ENCODE measurements at places on chromosomes 4 and X.

DNA sequence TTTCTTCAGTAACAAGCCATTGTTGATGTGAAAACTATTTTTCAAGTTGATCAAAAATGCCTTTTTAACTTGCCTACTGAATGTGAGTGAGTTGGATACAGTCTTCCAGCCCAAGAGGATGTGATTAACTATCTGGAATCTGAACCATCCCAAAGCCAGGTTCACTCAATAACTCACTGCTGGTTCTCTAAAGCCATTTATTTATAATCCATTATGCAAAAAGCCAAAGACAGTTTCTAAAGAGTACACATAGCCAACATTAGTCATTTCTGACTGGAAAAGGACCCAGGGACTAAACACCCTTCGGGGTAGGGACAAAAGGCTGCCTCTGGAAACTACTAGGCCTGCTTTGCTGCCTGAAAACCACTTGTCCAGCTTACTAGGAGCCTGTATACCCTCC, 109.6 kb downstream of the SHROOM4 start:
- no peak for DNase-seq

GRCh38 chr4:76665153-76665552, 230.1 kb downstream of the SHROOM3 start:
- DNase-seq = no peak

DNA sequence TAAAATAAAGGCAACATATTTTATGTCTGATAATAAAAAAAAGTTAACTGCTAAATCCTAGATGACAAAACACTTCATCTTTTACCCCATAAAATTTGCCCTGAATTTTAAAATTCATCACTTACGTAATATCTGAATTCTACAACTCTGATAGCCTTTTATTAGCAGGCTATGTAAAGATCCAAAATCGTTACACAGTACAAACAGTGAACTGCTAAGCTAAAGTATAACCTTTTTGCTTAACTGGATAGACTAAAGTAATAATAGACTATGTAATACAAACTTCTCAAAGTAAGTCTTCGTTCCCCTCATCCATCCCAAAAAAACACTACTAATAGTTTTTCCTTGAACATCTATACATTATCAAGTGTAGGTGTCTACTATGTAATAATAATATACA, 49.1 kb downstream of the SH3RF1 start:
- no peak for DNase-seq

DNA sequence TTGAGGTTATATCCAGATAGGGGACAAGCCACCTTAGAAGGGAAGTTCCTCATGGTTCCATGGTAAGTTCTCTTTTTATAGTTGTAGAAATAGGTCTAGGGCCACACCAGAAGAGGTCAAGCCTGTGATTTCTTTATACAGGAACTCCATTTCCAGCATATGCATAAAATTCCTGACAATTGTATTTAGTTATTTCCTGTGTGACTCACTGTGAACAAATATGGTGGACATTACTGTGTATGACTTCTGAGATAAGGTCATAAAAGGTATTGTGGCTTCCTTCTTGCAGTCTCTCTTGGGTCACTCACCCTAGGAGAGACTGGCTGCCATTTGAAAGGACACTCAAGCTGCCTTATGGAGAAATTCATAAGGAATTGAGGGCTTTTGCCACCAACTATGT, 2.2 kb upstream of the C4orf36 start:
- DNase-seq = no peak

DNA sequence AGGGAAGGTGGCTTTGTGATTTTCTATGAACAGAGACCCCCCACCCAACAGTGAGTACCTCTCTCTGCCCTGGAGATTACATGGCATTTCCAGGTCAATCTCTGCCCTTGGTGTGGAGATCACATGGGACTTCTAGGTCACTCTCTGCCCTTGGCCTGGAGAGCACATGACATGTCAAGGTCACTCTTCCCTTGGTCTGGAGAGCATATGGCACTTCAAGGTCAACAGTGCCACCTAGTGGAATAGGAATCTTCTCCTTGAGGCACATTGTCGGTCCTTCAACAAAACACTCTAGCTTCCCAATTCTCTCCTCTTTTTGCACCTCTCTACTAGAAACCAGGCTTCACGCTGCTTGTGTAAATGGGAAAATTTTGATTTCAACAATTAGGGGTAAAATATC, 66.2 kb upstream of the TACR3 start:
- peak; percentile 4 for DNase-seq

- no peak for DNase-seq
These were observed 673.6 kb upstream of the INTU start for GRCh38 chr4:126959056-126959745.

- DNase-seq = no peak
These were observed 554.8 kb upstream of the HTR2C start for GRCh38 chrX:114028907-114029662.

DNA sequence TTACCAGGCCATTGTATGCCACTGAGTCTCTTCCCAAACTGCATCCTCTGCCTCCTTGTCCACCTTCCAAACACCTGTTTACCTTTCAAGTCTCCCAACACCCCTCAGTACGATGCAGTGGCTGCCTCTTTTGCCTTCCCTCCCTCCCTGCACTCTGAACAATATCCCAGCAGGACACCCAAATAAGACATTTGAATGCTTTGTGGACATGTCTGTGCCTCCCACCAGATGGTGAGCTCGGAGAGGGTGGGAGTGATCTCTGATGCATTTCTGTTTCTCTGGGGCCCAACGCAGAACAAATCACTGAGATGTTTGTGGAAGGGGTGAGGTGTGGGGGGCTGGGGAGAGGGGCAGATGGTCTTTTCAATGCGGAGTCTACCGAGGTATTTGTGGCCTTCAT, 33.4 kb downstream of the PJA1 start:
- no peak for DNase-seq

- DNase-seq = no peak
These were observed 155.6 kb downstream of the CBR4 start for GRCh38 chr4:168854350-168854921.

GRCh38 chrX:133594156-133594555, 178.9 kb upstream of the GPC4 start:
- no peak for DNase-seq

DNA sequence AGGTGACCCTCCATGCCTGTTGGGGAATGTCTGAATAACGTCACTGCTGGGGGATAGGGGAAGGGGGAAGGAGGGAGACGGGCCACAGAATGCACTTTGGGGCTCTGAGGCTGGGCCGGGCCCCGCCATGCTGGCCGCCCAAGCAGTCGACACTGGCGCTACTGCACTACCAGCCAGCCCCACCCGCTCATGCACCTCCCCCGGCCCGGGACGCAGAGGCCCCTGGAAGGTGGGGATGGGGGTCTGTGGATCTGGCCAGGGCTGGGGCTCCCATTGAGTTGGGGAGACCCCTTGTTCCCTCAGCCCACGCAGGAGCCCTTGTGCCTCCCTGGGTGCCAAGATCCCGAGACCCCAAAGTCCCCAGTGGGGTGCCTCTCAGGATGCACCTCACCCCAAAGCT, 17.8 kb downstream of the FLNA start:
- DNase-seq = no peak

DNA sequence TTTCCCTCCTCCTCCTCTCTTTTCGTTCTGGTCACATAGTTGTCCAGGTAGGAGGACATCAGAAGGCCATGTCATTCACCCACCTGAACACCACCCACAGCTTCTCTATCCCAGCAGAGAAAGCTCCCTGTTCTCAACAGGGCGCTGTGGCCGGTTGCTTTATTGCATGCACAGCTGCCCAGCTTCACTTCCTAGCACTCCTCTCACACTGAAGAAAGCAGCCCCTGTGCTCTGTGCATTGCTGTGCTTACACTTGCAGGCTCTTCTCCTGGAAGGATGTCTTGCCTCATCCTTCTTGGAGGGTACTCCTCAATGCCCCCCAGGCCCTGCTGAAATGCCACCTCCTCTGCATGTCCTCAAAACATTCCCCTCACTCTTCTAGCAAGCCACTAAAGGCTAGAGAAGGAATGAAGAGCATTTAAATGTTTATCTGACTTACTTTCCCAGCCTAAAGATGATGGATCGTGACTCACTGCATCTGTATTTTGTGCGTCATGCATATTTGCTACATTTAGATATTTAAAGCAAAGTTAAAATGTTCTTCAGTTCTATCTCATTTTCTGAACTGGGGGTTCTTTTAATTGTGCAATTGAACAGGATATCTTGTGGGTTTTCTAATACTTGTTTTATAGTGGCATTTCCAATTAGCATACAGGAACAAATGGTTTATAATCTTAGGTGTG, 186.4 kb upstream of the PUDP start:
- no peak for DNase-seq

DNA sequence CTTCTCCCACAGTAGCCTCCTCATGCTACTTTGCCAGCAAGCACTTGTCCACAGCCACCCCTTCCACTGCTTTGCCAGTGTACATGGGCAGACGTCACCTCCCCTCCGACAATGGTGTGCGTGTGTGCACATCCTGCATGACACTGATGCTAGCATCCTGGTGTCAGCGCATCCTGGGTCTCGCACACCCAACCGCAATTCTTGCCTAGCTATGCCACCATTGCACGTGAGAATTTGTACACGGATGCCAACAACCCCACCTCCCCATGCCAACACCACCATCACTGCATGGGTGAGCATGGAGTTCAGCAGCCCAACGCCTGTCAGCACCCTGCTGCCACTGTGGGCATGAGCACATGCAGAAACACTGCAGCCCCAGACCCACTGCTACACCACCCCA, 550.0 kb downstream of the STPG2 start:
- DNase-seq = no peak

- DNase-seq = no peak
These were observed 103.6 kb downstream of the SORBS2 start for GRCh38 chr4:185708348-185708747.

- no peak for DNase-seq
These were observed 91.6 kb downstream of the WFS1 start for GRCh38 chr4:6361076-6361784.

DNA sequence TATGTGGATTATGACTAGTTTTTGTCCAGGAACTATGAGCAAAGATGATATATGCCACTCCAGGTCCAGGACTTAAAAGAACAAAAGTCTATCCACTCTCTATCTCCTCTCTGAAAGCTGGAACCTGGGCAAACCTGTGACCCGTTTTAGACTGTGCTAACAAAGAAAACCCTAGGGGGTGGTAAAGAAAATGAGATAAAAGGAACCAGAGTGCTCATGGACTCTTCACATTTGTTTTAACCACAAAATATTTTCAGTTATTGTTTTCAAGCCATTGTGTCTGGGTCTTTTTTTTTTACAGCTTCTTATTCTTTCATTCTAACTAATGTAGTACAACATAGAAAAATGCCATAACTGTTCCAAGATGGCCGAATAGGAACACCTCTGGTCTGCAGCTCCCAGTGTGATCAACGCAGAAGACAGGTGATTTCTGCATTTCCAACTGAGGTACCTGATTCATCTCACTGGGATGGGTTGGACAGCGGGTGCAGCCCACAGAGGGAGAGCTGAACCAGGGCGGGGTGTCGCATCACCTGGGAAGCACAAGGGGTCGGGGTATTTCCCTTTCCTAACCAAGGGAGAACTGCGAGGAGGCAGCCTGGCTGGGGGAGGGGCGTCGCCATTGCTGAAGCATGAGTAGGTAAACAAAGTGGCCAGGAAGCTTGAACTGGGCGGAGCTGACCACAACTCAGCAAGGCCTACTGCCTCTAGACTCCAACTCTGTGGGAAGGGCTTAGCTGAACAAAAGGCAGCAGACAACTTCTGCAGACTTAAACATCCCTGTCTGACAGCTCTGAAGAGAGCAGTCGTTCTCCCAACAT, 45.1 kb downstream of the CHM start:
- no peak for DNase-seq

DNA sequence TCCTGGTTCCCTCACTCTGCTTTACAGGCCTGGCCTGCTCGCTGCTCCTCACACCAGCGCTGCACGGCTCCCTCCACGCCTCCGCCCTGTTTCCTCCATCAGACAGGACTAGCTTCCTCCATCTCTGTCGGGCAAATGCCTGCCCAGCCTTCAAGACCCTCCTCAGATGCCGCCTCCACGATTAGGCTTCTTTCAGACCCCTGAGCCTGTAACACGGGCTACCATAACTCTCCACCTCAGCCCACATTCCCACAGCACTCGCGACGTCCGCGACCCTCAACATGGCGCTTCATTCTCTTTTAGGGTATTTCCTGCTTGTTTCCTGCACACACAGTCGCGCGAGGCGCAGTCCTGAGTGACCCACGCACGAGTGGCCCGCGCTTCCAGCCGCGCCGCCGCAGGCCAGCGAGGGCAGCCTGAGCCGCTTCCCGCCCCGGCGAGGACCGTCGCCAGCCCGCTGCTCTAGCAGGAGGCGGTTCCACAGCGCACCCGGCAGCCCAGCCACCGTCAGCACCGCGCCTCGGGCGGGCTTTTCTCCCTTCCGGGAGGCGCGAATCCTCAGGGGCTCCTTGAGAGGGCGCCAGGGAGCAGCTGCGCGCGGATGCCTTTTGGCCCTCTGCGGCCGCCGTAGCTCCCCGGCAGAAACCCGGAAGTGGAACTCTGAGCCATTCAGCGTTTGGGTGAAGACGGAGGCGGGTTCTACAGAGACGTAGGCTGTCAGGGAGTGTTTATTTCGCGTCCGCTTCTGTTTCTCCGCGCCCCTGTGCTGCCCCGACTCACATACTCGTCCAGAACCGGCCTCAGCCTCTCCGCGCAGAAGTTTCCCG, at the start of gene FRG1:
FRG1 (plus strand) TSS at position 695 of the 827 bp plus-strand sequence. CDS start 138 bp downstream, outside the sequence.
- peak; percentile 92 for DNase-seq

DNA sequence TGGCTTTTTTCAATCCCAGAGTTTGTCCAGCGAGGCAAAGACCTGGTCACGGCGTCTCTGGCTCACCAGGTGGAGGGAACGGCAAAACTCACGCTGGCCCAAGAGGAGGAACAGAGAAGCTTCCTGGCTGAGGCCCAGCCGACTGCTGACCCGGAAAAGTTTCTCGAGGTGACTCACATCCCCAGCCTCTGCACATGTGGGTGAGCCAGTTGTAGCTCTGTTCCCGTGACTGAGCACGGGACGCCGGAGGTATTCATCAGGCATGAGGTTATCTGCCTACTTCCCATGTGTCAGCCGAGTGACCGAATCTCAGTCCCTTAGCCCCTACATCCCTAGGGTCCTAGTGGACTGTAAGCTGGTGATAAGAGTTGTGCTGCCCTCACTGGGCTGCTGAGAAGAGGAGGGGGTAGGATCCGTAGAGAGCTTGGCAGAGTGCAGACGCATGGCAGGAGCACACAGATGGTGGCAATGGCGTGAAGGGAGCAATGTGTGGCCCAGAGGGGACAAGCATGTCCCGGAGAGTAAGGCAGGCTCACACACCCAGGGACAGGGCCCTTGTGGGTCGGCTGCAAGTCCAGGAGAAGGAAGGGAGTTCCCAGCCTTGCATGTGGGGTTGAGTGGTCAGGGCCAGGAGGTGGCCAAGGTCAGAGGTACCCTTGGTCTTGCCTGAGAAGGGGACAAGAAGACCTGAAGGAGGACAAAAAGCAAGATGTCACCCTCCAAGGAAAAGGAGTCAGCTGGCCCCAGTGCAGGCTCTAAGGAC, 42.9 kb downstream of the EVC start:
- DNase-seq = no peak

DNA sequence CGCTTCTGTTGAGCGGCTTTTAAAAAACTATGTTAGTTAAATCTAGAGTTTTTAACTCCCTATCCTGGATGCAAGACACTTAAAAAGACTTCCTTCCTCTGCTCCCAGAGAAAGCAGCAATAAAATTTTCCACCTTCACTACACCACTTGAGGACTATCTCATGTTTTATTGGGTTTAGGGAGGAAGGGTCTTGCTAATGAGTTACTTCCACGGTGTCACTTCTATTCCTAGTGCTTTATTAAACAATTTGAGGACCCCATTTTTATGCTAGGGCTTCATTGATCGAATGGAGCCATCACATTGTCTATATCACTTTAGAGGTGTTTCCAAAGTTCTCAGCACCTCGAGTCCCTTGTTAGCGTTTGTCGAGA, 3.7 kb upstream of the STIM2 start:
- no peak for DNase-seq
